ENCODE measurements at places on chromosomes 11 and 22.

GRCh38 chr11:19892387-19892786, 179.8 kb downstream of the NAV2 start:
- H3K4me1 ChIP-seq: peaks cover 5% of the 10 kb centered on the region
- no peak overlapping the region for H3K4me3 ChIP-seq
- no peak for DNase-seq
- peaks cover 3% of the 10 kb centered on the region for H3K36me3 ChIP-seq
- H3K27ac ChIP-seq: no peak overlapping the region
- H3K27me3 ChIP-seq: no peaks in the 10 kb centered on the region

GRCh38 chr22:36323182-36323854, 64.4 kb downstream of the MYH9 start:
- peaks cover 53% of the 10 kb centered on the region for H3K4me1 ChIP-seq
- peaks cover 47% of the 10 kb centered on the region for H3K36me3 ChIP-seq
- H3K27me3 ChIP-seq: no peaks in the 10 kb centered on the region
- DNase-seq: peak; percentile 92
- no peak overlapping the region for H3K4me3 ChIP-seq

GRCh38 chr11:102798012-102798746, at the start of gene MMP1:
TSS of gene MMP1 (minus strand) at chr11:102798160. CDS start at chr11:102798092, 68 bp downstream.
- no peaks in the 10 kb centered on the region for H3K27me3 ChIP-seq
- no peak for DNase-seq
- H3K27ac ChIP-seq: no peak within 1 kb of the TSS
- no peak within 1 kb of the TSS for H3K4me3 ChIP-seq

GRCh38 chr11:114746013-114746412, 67.7 kb downstream of the NXPE2 start:
- no peak overlapping the region for H3K4me3 ChIP-seq
- H3K27ac ChIP-seq: no peak overlapping the region
- H3K36me3 ChIP-seq: no peaks in the 10 kb centered on the region
- no peaks in the 10 kb centered on the region for H3K27me3 ChIP-seq
- no peaks in the 10 kb centered on the region for H3K4me1 ChIP-seq
- no peak for DNase-seq

DNA sequence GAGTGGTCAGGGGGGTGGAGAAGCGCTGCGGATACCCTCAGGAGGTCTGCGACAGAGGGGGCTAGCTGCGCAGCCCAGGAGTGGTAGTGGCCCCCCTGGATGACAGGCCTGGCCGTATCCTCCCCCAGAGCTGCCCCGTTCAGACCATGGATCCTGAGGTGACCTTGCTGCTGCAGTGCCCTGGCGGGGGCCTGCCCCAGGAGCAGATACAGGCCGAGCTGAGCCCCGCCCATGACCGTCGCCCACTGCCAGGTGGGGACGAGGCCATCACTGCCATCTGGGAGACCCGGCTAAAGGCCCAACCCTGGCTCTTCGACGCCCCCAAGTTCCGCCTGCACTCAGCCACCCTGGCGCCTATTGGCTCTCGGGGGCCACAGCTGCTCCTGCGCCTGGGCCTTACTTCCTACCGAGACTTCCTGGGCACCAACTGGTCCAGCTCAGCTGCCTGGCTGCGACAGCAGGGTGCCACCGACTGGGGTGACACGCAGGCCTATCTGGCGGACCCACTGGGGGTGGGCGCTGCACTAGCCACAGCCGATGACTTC, 505 bp downstream of the NUDT22 start:
- H3K27ac ChIP-seq: peak overlapping the region; percentile 92
- H3K36me3 ChIP-seq: no peaks in the 10 kb centered on the region
- no peaks in the 10 kb centered on the region for H3K27me3 ChIP-seq

- no peak overlapping the region for H3K4me3 ChIP-seq
- no peak for DNase-seq
- H3K27me3 ChIP-seq: no peaks in the 10 kb centered on the region
Observed at GRCh38 chr11:128868841-128869671, 2.0 kb upstream of the KCNJ1 start.

- H3K27ac ChIP-seq: no peak overlapping the region
- H3K4me3 ChIP-seq: no peak overlapping the region
- H3K4me1 ChIP-seq: peaks cover 14% of the 10 kb centered on the region
- no peaks in the 10 kb centered on the region for H3K27me3 ChIP-seq
- peak; percentile 43 for DNase-seq
- no peaks in the 10 kb centered on the region for H3K36me3 ChIP-seq
Observed at GRCh38 chr11:64053699-64054098, 18.0 kb downstream of the FLRT1 start.

GRCh38 chr11:96219981-96220623, 122.9 kb downstream of the MAML2 start:
- H3K27me3 ChIP-seq: no peaks in the 10 kb centered on the region
- H3K4me1 ChIP-seq: peaks cover 18% of the 10 kb centered on the region
- H3K4me3 ChIP-seq: no peak overlapping the region
- no peak for DNase-seq
- no peaks in the 10 kb centered on the region for H3K36me3 ChIP-seq
- H3K27ac ChIP-seq: no peak overlapping the region

GRCh38 chr11:114273890-114274635, 22.1 kb upstream of the NNMT start:
- DNase-seq: no peak
- no peak overlapping the region for H3K27ac ChIP-seq
- H3K4me3 ChIP-seq: no peak overlapping the region
- no peaks in the 10 kb centered on the region for H3K4me1 ChIP-seq
- no peaks in the 10 kb centered on the region for H3K36me3 ChIP-seq
